Spleen (tissue), 13 donors: ENCODE measurements at places on chromosomes 6 and 20. TPM values are rescaled to one million over a fixed set of nuclear protein-coding genes. Genes with fewer than 3 reads are reported as not detected.

The DACT2 gene
- not detected for total RNA-seq

The EYA2 gene
- total RNA-seq = 0.76 TPM

GRCh38 chr6:80454197-80454596, 347.7 kb downstream of the BCKDHB start:
- H3K36me3 ChIP-seq = no peaks in the 10 kb centered on the region
- H3K27ac ChIP-seq = no peak overlapping the region
- DNase-seq = no peak

DNA sequence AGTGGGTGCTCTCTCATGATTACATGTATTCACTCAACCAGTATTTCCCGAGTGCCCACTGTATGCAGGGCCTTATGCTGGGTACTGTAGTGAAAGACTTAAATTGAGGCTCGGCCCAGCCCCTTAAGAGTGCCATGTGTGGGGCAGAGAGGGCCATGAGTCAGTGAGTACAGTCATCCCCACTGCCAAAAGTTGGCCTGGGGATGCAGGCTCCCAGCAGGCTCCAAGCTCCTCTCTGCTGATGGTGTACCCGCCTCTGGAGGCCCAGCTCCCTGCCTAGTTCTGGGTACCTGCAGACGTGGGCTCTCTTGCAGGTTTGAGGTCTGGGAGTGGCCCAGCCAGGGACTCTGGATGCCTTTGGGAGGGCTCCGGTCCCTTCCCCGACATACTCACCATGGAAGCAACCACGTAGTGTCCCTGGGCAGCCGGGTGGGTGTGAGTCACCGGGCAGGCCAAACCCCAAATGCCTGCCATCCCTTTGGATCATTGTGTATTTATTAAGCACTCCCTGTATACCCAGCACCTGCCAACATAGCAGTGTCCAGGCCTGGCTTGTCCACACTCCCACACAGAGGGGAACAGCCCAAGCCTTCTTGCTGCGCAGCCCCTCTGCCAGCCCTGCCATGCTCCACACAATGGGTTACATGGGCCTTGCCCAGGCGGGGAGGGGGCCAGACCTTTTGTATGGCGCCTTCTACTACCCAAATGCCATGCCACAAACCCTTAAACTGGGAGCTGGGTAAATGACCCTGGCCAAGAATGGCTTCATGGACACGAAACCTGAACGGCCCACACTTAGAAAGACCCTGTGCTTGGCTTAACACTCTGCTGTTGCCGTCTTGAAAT, 153.6 kb downstream of the VEGFA start:
- no peak overlapping the region for H3K4me3 ChIP-seq
- no peak overlapping the region for H3K27ac ChIP-seq
- DNase-seq = peak; percentile 67
- no peaks in the 10 kb centered on the region for H3K36me3 ChIP-seq
- H3K4me1 ChIP-seq = no peaks in the 10 kb centered on the region

DNA sequence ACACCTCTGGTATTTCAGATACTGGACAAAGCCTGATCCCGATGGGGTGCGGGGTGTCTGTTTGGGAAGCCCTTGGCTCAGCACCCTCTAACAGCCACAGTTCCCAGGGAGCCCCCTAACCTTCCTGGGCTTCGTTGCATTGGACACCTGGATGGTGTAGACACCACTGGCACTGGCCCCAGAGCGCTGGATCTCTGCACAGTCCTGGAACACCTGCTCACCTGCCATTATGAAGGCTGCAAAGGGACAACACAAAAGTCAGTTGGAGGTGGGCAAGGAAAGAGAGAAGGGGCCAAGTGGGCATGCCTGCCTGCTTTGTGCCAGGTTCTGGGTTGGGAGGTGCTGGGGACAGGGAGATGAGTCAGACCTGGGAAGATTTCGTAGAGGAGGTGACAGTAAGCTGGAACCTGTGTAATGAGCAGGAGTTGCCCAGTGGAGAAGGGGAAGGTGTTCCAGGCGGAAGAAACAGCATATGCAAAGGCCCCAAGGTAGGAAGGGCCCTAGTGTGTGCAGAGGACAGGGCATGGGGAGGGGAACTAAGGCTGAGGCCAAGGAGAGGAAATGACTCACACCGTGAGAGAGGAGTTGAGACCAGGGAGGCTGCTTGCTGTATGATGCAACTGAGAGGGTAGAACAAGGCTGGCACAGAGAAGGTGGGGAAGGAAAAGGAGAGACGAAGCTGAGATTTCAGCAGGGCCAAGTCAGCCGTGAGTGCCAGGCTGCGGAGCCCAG, 34.9 kb downstream of the ANGPT4 start:
- H3K27ac ChIP-seq = no peak overlapping the region
- peaks cover 16% of the 10 kb centered on the region for H3K4me1 ChIP-seq
- peak; percentile 27 for DNase-seq
- H3K36me3 ChIP-seq = no peaks in the 10 kb centered on the region
- peaks cover 22% of the 10 kb centered on the region for H3K27me3 ChIP-seq

The ARMC2 gene
- total RNA-seq = 9.7 TPM

- no peaks in the 10 kb centered on the region for H3K27me3 ChIP-seq
- no peaks in the 10 kb centered on the region for H3K4me1 ChIP-seq
- DNase-seq = no peak
- H3K4me3 ChIP-seq = no peak overlapping the region
Observed at GRCh38 chr6:142372348-142372747, 70.5 kb downstream of the ADGRG6 start.

The VIP gene
- 2.1 TPM for total RNA-seq

DNA sequence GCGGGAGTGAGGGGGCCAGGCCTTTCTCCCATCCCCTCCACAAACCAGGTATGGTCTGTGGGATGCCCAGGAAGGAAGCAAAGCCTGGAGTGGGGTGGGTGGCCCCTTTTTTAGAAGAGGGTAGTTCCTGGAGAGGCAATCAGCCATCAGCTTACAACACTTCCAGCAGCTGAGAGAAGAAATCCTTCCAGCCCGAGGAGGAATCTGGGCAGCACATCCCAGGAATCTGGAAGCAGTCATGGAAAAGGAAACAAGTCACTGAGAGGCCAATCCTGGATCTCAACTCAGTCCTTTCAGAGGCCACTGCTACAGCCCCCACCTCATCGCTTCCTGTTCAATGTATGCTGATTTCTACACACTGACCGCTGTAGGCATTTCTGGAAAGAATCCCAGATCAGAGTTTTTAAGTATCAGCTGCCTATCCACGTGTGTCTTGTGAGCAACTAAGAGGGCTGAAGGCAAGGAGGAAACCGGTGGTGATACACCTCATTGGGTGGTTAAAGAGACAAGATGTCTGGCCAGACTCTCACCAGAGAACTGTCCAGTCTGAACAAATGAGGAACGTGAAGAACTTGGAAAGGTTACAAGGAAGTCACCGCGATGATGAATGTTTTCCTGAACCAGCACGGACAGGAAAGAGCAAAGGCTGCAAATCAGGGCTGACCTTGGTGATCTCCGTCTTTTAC, 92.9 kb upstream of the SHLD1 start:
- H3K36me3 ChIP-seq = no peaks in the 10 kb centered on the region
- no peak for DNase-seq
- H3K4me1 ChIP-seq = peaks cover 67% of the 10 kb centered on the region
- H3K4me3 ChIP-seq = no peak overlapping the region

The PSORS1C1 gene
- total RNA-seq = not detected

The SMPDL3A gene
- 35.1 TPM for total RNA-seq

DNA sequence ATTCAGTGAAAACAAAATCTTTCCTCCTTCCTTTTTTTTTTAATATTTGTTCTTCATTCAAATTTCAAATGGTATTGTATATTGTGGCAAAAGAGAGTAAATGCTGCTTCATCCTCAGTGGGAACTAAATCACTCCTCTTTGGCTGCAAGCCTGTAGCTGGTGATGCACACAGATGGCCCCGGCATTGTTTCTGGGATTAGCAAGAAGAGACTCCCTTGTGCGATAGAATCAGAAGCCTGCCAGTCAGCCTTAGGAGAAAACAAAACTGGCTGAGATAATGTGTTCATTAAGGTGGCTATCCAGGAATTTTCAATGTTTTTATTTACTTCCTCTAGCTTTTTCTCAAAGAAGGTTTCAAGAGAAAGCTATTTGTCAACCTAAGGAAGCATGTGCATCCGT, 20.7 kb upstream of the ELOVL2 start:
- no peak for DNase-seq
- H3K27ac ChIP-seq = no peak overlapping the region
- no peak overlapping the region for H3K4me3 ChIP-seq
- H3K36me3 ChIP-seq = no peaks in the 10 kb centered on the region

The HEBP2 gene
- total RNA-seq = 12.3 TPM

GRCh38 chr6:104973404-104973803, 16.5 kb downstream of the LIN28B start:
- no peak for DNase-seq
- no peaks in the 10 kb centered on the region for H3K27me3 ChIP-seq
- no peaks in the 10 kb centered on the region for H3K4me1 ChIP-seq
- H3K27ac ChIP-seq = no peak overlapping the region
- no peaks in the 10 kb centered on the region for H3K36me3 ChIP-seq
- H3K4me3 ChIP-seq = no peak overlapping the region

GRCh38 chr20:57576002-57576401, 15.1 kb downstream of the PCK1 start:
- peak; percentile 13 for DNase-seq
- H3K27ac ChIP-seq = no peak overlapping the region
- H3K27me3 ChIP-seq = no peaks in the 10 kb centered on the region

DNA sequence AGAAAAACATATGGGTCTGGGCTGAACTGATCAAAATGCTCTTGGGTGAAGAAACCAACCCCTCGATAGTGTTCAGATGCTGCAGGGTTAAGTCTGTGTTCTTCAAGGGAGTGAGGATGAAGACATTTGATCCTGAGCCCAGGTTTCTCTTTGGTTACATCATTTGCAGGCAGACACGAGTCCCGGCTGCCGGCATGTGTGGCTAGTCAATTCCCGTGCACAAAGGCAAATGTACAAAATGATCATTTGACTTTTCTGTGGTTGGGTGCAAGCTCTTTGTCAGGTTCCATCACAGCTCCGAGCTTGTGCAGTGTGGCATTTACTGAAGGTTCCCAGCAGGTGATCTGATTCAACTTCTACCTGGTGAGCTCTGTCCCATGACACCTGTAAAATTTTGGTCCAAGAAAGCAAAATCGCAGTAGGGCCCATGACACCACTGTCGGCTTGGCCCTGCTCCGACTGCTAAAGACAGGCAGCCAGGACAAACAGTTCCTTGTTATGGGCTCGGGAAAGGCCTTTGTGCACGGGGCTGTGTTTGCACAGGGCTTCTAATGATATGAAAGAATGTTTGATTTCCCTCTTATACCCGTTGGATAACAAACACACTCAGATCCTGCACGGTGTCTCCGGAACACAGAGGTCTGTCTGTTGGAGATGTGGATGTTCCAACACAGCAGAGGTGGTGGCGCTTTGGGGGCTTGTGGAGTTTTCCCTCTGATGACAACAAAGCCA, 46.9 kb downstream of the GJA10 start:
- no peak overlapping the region for H3K27ac ChIP-seq
- no peak overlapping the region for H3K4me3 ChIP-seq
- no peaks in the 10 kb centered on the region for H3K4me1 ChIP-seq
- no peaks in the 10 kb centered on the region for H3K36me3 ChIP-seq
- H3K27me3 ChIP-seq = no peaks in the 10 kb centered on the region
- no peak for DNase-seq

The SLC22A2 gene
- total RNA-seq = not detected

- no peak overlapping the region for H3K27ac ChIP-seq
- DNase-seq = no peak
- H3K36me3 ChIP-seq = peaks cover 4% of the 10 kb centered on the region
- no peaks in the 10 kb centered on the region for H3K27me3 ChIP-seq
- no peak overlapping the region for H3K4me3 ChIP-seq
Observed at GRCh38 chr6:169223006-169223405, 30.6 kb downstream of the THBS2 start.

The THBS2 gene
- 2.5 TPM for total RNA-seq

The PRPF6 gene
- total RNA-seq = 61.6 TPM

DNA sequence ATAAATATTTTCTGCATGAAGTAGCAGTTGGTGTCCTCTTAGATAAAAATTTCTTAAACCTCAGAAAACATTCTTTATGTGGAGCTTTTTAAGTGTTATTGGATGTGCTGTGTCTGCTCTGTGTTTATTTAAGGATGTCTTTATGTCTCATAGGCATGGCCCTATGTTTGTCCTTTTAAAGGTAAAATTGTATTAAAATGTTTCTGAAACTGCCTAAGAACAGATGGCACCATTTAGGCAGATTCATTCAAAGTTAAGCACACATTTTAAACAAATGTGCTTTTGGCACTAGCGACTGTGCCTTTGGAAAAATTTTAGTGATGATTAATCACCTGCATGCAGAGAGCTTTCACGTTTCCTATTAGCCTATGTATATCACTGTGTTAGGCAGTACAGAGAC, 125.2 kb downstream of the KIF6 start:
- H3K4me1 ChIP-seq = no peaks in the 10 kb centered on the region
- no peaks in the 10 kb centered on the region for H3K36me3 ChIP-seq
- no peak overlapping the region for H3K4me3 ChIP-seq
- H3K27ac ChIP-seq = no peak overlapping the region
- H3K27me3 ChIP-seq = no peaks in the 10 kb centered on the region

- no peaks in the 10 kb centered on the region for H3K4me1 ChIP-seq
- H3K27ac ChIP-seq = no peak overlapping the region
- H3K36me3 ChIP-seq = no peaks in the 10 kb centered on the region
- no peak overlapping the region for H3K4me3 ChIP-seq
- H3K27me3 ChIP-seq = no peaks in the 10 kb centered on the region
Observed at GRCh38 chr6:145263778-145264211, 471.5 kb downstream of the EPM2A start.

The ASIP gene
- not detected for total RNA-seq

The TMEM217 gene
- 0.84 TPM for total RNA-seq

DNA sequence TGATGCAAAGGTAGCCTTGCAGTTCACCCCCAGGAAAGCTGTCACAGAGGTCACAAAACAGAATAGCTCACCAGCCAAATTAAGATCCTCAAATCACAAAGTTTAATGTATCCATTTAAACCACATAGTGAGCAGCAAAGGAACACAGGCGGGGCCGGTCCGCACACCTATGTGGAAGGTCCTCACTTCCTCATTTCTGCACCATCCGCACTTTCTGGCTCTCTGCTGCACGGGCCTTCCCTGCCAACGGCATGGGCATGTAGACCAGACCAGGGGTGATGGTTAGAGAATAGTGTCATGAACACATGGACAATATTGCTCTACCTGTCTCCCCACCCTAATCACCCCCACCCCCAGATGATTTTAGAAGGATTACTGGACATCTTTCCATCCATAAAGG, 12.1 kb upstream of the TBXT start:
- no peak overlapping the region for H3K4me3 ChIP-seq
- H3K27me3 ChIP-seq = no peaks in the 10 kb centered on the region
- no peak overlapping the region for H3K27ac ChIP-seq
- no peaks in the 10 kb centered on the region for H3K36me3 ChIP-seq

- no peak overlapping the region for H3K4me3 ChIP-seq
- no peaks in the 10 kb centered on the region for H3K27me3 ChIP-seq
- DNase-seq = peak; percentile 73
- peak overlapping the region; percentile 88 for H3K27ac ChIP-seq
- H3K4me1 ChIP-seq = peaks cover 83% of the 10 kb centered on the region
Observed at GRCh38 chr20:50541606-50542041, 31.4 kb downstream of the PTPN1 start.

The PTCHD4 gene
- total RNA-seq = not detected

The C6orf132 gene
- 0.27 TPM for total RNA-seq

DNA sequence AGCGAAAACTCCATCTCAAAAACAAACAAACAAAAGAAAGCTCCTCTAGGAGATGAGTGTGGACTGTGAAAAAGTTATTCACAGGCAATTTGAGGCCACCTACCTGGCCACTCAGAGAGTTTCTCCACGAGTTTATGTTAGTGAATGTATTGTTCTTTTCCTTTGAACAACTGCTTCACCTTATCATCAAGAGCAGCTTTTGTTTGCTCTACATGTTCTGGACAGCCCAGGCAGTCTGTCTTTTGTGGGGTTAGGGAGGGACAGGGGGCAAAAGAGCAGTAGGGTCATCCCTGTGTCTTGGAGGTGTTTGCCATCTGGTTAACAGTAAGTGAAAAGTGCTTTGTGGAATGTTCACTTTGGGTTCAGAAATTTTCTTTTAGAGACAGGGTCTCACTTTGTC, 8.0 kb downstream of the CASS4 start:
- H3K27ac ChIP-seq = peak overlapping the region; percentile 85
- H3K4me1 ChIP-seq = peaks cover 85% of the 10 kb centered on the region
- no peaks in the 10 kb centered on the region for H3K36me3 ChIP-seq
- no peak for DNase-seq
- no peaks in the 10 kb centered on the region for H3K27me3 ChIP-seq
